ENCODE measurements at places on chromosomes 2 and 18. TPM values are rescaled to one million over a fixed set of nuclear protein-coding genes. Genes with fewer than 3 reads are reported as not detected.

DNA sequence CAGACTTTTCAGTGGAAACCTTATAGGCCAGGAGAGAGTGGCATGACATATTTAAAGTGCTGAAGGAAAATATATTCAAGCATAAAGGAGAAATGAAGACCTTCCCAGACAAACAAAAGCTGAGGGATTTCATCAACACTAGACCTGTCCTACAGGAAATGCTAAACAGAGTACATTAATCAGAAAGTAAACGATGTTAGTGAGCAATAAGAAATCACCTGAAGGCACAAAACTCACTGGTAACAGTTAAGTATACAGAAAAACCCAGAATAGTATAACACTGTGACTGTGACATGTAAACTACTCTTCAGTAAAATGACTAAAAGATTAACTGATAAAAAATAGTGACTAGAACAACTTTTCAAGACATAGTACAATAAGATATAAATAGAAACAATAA lies 87.4 kb downstream of the ATP8B1 start:
- no peak for DNase-seq

GRCh38 chr18:21163647-21164547 lies 52.3 kb upstream of the ROCK1 start:
- DNase-seq, result no peak

GRCh38 chr2:78980152-78980465 lies 45.4 kb upstream of the REG3G start:
- DNase-seq, result no peak

DNA sequence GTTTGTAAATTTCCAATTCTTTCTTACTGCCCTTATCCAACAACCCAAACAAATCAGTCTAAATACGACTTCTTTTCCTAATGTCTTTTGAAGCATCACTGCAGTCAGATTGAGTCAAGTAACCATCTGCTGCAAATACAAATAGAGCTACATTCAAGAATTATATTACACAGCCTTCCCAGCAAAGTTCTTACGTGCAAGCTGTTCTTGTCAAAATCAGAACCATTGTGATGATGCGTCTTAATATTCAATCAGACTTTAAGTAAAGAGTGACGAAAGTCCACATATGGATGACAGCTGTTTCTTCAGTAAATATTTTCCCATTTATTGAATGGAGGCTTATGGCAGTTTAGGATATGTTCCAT lies 943.8 kb downstream of the LRP1B start:
- DNase-seq, result no peak

- no peak for DNase-seq
These were observed 1.3 kb upstream of the FAM117B start for GRCh38 chr2:202633470-202633869.

- DNase-seq, result no peak
These were observed 27.2 kb upstream of the PAPOLG start for GRCh38 chr2:60728855-60729254.

DNA sequence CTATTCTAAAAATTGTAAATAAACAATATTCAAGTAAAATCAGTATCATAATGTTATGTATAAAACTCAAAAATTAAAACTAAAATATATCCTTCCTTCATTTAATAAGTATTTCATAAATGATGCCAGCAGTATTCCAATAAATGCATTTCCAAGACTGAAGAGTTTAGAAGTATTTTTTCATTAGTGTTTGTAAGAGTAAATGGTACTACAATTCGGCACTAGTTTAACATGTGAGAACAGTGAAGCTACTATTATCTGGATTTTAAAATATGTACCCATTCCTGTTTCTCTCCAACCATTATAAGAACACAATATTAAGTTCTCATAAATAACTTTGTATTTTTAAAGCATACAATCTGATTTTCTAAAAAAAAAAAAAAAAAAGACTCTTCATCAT lies 3.3 kb downstream of the BAZ2B start:
- DNase-seq, result no peak

DNA sequence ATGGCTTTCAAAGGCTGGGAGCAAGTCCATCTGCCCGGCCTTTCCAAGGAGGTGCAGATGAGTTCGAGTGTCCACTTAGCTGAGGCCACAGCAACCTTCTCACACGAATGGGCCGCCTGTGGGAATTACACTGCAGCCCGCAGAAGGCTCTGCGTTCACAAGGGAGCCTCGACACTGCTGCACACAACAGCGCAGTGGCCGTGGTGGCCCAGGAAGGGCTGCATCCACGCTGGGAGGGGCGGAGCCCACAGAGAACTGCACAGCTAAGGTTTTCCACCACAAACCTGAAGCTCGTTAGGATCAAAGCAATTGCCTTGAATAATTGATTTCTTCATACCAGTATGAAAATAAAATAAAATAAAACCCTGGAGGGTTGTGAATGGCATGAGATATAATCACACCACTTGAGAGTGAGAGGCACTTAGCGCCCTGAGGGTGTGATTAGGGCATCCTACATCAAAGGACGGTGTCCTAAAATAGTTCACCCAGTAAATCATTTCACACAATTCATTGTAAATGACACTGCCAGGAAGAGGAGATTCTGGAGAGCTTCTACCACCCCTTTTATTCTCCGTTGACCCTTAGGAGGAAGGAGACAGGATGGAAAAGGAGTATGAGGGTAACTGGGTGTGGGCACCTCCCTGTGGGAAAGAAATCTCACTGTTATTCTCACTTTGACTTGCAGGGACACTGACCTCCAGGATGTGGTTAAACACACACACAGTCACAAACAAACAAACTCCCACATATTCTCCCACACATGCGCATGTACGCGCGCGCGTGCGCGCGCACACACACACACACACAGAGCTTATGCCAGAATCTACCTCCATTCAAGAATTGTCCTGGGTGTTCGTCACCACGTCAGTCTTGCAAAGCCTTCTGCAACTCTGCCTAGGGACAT lies 256.6 kb upstream of the ID2 start:
- no peak for DNase-seq

DNA sequence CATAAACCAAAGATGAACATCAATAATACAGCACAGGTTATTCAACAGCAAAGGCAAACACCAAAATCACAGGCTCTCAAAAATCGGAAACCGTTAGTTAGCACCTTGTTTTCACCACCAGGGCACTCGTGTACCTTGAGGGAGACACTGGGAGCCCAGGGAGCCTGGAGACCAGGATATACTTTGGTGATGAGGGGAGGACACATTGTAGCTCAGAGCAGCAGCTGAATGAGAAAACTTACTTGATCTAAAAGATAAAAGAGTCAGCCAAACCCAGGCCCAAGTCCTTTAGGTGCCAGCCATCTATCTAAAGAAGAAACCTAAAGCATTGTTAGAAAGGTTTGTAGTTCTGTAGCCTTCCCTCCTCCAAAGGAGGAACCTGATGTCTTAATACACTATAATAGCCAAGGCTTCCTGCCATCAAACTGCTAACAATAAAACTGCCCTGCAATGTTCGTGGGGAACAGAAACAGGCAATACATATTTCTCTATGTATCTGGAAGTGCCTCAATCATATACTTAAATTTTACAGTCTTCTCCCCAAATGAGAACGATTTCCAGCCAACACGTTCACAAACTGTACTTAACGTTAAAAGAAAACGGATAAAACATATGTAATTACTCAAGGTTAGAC lies 19.3 kb downstream of the BCL11A start:
- DNase-seq, result no peak

- no peak for DNase-seq
These were observed 10.1 kb upstream of the GRHL1 start for GRCh38 chr2:9941196-9941995.

DNA sequence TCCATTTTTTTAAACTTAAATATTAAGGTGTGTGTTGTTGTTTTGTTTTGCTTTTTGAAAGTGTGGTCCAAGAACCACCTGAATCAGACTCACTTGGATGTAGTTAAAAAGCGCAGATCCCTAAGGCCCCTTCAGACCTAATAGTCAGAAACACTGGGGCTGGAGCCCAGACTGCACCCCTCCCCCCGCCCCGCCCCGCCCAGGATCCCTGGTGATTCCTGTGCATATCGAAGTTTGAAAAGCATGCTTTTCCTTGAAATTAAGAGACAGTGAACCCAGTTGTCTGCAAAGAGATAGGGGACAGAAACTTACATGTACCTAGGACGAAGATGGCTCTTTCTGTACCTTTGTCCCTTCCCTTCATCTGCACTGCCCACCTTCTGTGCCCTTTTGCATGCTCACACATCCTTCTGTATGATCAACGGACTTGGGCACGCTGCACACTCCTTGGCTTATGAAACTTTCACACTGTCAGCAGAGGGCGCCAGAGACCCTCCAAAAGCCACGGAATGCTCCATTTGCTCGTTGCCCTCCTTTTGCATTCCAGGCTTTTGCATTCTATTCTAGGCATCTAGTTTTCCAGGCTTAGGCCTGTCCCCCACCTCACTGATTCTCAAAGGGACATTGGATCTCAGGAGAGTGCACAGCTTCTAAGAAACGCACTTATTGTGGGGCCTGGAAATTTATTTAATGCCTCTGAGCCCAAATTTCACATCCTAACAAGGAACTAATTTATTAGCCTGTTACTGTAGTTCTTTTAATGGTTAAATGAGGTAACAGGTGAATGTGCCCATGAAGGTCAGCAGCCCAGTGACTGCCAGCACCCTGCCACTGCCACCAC lies 32.8 kb upstream of the SLC14A1 start:
- DNase-seq, result peak; percentile 85

DNA sequence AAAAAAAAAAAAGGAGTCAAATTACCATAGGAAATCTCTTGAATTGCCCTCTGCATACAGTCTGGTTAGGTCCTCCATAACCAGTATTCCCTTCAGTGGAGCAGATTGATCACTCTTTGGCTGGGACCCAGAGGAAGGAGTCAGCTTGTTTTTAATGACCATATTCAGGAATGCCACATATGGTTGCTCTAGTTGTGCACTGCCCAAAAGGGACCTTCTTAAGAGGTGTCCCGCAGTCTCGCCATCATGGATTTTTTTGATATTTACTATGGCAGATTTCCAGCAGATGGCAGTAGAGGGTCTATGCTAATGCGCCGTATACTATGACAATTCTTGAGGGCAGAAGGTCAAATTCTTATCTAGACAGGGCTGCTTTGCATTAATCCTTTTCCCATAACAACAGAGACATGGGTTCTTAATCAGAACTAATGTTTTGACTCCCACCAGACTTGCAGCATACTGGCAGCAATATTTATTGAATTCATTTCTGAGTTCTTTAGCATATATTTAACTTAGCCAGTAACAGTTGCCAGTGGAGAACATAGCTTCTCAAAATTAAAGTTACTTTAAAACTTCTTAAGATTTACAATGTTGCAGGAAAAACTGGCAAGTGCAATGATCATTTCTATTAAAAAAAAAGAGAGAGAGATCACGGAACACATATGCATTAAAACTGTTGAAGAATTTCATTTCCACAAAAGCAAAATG lies 31.8 kb upstream of the INPP4A start:
- DNase-seq, result no peak

DNA sequence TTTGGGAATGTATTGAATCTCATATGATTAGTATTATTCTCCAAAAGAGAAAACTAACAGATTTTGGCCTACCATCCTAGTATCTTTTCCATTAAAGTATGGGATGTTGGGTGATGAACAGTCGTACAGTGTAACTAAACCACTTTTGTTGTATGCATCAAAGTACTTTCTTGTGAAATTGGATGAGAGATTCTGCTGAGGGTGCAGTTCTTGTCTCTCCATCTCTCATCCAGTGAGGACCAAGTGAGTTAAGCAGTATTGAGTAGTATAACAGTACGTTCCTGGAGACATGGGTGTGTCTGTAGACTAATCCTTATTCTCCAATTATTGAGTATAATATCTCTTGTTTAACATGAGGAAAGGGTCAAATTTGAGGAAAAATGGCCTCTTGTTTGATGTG lies 209.3 kb downstream of the NEDD4L start:
- no peak for DNase-seq

- no peak for DNase-seq
These were observed 2.5 kb downstream of the CABLES1 start for GRCh38 chr18:23137788-23138216.

- peak; percentile 22 for DNase-seq
These were observed 27.8 kb downstream of the RAB31 start for GRCh38 chr18:9735879-9736278.

GRCh38 chr2:104844807-104845551 lies 8.9 kb upstream of the POU3F3 start:
- DNase-seq, result no peak

DNA sequence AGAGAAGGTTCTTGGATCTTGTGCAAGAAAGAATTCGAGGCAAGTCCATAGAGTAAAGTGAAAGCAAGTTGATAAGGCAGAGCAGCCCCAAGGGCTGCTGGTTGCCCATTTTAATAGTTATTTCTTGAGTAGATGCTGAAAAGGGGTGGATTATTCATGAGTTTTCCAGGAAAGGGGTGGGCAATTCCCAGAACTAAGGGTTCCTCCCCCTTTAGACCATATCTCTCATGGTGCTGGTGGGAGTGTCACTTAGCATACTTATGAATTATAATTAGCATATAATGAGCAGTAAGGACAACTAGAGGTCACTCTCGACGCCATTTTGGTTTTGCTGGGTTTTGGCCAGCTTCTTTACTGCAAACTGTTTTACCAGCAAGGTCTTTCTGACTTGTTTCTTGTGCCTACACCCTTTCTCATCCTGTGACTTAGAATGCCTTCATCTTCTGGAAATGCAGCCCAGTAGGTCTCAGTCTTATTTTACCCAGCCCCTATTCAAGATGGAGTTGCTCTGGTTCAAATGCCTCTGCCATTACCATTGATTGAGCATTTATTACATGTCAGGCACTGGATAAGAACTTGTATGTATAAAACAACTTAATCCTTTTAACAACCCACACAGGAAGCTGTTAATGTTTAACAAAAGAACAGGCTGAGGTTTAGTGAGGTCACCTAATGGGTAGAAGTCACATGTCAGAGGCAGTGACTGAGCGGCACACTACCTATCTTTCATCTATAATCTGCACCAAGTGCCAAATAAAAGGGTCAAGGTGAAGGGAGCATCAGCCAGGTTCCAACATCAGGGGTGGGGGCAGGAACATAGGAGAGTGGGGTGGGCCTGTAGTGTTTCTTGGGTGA lies 250.9 kb downstream of the ICOS start:
- DNase-seq, result no peak

GRCh38 chr2:203018181-203018580 lies 3.5 kb downstream of the NBEAL1 start:
- no peak for DNase-seq

GRCh38 chr18:924987-925386 lies 20.3 kb downstream of the ADCYAP1 start:
- DNase-seq, result no peak

DNA sequence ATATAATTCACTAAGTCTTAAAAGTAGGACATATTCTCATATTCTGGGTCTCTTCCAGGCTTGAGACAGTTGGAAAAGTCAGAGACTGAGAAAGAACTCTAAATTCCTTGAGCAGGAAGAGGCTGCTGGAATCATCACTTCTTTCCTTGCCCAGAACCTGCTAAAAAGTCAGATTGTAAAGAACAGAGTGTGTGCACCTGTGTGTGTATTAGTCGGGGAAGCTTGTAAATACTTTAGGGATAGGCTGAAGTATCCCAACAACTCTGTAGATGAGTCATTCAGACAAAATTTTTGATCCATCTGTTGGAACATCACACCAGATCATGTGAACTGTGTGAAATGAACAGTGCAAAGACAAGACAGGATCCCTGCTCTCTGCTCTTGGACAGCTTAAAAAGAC lies 16.1 kb downstream of the GAREM1 start:
- DNase-seq, result no peak

- no peak for DNase-seq
These were observed 1032.5 kb downstream of the SOCS6 start for GRCh38 chr18:71321319-71321718.

Gene RNF144A
- 15.2 TPM for total RNA-seq

Gene DLGAP1
- total RNA-seq, result 0.52 TPM

Gene ARL4C
- 24.4 TPM for total RNA-seq

Gene NEU4
- total RNA-seq, result 0.49 TPM
